Spinal cord (tissue), 10 donors: ENCODE measurements at places on chromosomes 13 and 19. TPM values are rescaled to one million over a fixed set of nuclear protein-coding genes. Genes with fewer than 3 reads are reported as not detected.

The F7 gene
- polyA plus RNA-seq = 2.8 TPM

The FGF21 gene
- not detected for polyA plus RNA-seq

The KIR3DL1 gene
- 0.16 TPM for polyA plus RNA-seq

The KLF12 gene
- 35.0 TPM for polyA plus RNA-seq

The TUBA3C gene
- not detected for polyA plus RNA-seq

DNA sequence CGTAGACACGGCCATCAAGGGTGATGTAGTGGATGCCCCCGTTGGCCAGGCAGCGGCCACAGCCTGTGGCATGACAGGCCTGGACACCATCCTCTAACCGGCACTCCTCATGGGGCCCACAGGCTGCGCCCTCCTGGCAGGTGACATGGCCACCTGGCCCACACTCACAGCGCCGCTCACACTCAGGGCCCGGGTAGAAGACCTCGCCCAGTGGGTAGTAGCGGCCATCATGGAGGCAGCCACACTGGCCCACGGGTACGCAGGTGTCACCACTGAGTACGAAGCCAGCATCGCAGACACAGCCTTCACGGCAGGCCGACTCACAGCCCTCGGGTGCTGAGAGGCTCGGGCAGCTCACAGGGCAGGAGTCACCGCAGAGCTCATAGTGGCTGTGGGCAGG is 27.2 kb upstream of the FBL start:
- DNase-seq = no peak

DNA sequence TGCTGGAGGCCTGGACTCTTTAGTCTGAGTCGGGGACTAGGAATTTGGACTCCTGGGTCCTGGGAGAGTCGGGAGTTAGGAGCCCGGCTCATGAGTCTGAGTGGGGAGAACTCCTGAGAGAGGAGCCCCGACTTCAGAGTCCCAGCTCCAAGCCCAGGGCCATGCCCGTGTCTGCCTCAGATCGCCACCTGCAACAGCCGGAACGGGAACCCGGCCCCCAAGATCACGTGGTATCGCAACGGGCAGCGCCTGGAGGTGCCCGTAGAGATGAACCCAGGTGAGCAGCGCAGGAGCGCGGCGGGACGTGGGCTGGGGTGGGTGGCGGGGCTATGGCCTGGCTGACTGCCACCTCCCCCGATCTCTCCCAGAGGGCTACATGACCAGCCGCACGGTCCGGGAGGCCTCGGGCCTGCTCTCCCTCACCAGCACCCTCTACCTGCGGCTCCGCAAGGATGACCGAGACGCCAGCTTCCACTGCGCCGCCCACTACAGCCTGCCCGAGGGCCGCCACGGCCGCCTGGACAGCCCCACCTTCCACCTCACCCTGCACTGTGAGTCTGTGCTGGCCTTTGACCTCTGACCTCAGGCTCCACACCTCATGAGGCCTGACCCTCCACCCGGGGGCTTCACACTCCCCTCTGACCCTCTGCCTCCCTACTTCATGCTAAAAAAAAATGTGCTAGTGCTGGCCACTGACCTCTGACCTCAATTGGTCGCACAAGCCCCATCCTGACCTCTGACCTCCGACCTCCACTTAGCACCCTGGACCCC is 4.4 kb downstream of the BCAM start:
- DNase-seq = no peak

DNA sequence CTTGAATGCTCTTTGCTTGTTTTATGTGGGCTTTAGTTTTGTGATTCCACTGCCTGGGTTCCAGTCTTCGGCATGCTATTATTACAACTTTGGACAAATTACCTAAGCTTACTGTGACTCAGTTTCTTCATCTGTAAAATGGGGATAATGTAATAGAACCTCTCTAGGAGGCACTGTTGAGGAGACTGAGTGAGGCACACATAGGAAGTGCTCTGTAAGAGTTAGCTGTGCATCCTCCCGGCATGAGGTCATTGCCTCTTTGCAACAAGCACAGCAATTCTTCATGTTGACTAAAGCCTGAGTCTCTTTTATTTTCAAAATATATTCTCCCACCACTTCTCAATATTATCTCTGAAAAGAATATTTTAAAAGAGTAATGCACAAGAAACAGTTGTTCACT is 227.4 kb downstream of the DLEU7 start:
- no peak for DNase-seq

DNA sequence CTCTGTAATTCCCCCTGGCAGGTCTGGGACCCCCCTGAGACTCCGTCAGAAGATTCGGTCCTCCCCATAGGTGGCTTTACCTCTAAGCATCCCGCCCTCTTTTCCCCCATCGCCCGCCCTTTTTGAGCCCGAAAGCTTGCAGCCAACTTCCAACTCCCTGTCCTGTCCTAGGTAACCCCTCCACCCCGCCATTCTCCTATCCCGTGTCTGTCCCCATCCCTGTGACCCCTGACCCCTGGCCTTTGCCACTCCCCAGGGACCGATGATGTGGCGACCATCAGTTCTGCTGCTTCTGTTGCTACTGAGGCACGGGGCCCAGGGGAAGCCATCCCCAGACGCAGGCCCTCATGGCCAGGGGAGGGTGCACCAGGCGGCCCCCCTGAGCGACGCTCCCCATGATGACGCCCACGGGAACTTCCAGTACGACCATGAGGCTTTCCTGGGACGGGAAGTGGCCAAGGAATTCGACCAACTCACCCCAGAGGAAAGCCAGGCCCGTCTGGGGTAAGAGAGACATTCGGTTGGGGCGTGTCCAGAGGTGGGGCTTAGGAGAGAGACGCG is 488 bp downstream of the RCN3 start:
- DNase-seq = no peak

- peak; percentile 44 for DNase-seq
These were observed 62.0 kb upstream of the C13orf46 start for GRCh38 chr13:114035583-114036531.

- DNase-seq = no peak
These were observed 15.9 kb downstream of the CYTH2 start for GRCh38 chr19:48484931-48485612.

DNA sequence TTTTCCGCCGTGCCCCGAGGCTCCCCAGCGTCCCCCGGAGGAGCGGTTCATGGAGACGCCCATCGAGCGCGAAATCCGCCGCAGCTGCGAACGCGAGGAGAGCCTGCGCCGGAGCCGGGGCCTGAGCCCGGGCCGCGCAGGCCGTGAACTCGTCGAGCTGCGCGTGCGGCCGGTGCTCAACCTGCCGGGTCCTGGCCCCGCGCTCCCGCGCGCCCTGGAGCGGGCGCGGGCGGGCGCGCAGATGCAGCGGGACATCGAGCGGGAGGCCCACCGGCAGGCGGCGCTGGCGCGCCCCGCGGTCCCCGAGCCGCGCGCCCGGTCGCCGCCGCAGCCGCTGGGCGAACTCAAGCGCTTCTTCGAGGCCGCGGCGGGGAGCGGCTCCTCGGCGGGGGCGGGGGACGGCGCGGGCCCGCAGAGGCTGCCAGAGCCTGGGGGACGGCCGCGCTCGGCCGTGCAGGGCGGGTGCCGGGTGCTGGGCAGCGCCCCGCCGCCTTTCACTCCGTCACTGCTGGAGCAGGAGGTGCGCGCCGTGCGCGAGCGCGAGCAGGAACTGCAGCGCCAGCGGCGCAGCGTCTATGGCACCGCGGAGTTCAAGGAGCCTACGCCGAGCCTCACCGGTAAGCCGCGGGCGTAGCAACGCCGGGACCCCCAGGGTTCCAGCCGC is 807 bp downstream of the MISP3 start:
- peak; percentile 87 for DNase-seq

DNA sequence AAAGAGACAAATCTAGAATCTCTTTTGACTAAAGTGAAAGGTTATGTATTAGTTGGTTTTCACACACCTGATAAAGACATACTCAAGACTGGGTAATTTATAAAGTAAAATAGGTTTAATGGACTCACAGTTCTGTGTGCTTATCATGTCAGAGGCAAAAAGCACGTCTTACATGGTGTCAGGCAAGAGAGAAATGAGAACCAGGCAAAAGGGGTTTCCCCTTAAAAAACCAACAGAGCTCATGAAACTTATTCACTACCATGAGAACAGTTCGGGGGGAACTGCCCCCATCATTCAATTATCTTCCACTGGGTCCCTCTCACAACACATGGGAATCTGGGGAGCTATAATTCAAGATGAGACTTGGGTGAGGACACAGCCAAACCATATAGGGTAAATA is 486.8 kb downstream of the DACH1 start:
- DNase-seq = no peak

- no peak for DNase-seq
These were observed 6.4 kb downstream of the ANGPTL4 start for GRCh38 chr19:8370176-8371010.

DNA sequence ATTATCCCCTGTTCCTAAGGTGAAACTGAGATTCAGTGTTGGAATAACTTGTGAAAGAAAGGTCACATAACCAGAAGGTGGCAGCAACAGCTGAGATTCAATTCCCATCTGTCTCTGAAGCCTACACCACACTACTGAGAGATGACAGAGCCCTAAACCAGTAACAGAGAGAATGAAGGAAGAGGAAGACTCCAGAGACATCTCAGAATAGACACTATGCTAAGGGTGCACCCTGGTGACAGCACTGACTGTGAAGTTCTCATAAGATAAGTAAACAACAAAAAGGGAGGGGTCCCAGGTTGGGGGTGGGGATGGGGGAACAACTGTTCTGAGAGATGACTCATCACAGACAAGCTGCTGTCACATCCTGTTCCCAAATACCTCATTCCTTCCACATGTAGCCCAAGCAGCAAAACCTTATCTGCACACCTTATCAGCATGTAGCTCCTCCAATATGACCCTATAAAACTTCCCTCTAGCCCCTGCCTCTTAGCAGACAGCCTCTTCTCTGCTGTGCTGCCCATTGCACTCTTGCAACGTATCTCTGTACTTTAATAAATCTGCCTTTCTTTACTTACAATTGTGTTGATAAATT is 46.5 kb downstream of the UTP14C start:
- DNase-seq = no peak

DNA sequence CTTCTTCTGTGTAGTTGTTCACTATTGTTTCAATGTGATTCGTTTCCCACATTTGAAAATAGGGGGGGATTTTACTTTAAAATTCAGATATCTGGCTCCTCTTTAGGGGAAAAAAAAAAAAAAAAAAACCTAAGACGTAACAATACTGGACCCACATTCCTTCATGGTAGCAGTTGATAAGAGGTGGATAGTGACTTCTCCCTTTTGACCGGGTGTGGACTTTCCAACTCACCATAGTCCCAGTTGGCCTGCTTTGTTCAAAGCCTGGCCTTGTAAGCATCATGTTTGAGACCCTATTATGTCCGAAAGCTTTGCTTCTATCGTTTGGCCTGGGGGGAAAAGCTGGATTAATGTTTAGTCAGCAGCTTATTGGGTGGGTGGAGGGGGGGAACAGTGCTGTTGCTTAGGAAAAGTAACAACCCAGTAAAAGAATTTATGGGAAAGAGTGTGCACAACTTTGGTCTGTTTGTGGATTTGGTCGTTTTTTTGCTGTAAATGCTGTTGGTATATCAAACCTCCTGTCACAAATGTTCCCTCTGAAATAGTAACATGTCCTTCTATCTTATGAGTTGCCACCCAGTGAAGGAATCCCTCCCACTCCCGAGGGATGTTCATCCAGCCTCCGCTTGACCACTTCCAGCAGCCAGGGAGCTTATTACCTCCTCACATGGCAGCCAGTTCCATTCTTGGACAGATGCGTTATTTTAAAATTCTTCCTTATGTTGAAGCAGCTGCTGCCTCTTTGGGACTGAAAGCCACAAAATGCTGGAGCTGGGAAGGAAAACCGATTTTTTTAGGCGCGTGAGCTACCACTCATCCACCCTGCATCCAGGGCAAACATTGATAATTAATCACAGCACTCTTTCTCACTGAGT is 10.4 kb downstream of the SAMD4B start:
- no peak for DNase-seq

- no peak for DNase-seq
These were observed 375.5 kb upstream of the KLHL1 start for GRCh38 chr13:70483599-70484276.

DNA sequence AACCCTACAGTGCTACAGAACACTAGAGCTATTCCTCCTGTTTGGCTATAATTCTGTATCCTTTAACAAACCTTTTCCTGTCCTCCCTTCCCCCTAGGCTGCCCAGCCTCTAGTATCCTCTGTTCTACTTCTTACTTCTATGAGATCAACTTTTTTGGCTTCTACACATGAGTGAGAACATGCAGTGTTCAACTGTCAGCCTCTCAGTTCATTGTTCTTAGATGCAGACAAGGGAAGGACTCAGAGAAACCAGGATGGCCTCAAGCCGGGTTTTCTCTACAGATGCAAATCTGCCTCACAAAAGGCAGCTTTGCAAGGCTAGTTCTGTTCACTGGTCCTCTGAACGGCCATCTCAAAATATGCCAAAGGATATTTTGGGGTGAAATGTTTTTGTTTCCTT is 18.4 kb downstream of the AMER2 start:
- DNase-seq = no peak

- no peak for DNase-seq
These were observed 1895.6 kb upstream of the PRR20A start for GRCh38 chr13:55245005-55245644.

- DNase-seq = no peak
These were observed 36.7 kb upstream of the STK24 start for GRCh38 chr13:98613591-98613990.

DNA sequence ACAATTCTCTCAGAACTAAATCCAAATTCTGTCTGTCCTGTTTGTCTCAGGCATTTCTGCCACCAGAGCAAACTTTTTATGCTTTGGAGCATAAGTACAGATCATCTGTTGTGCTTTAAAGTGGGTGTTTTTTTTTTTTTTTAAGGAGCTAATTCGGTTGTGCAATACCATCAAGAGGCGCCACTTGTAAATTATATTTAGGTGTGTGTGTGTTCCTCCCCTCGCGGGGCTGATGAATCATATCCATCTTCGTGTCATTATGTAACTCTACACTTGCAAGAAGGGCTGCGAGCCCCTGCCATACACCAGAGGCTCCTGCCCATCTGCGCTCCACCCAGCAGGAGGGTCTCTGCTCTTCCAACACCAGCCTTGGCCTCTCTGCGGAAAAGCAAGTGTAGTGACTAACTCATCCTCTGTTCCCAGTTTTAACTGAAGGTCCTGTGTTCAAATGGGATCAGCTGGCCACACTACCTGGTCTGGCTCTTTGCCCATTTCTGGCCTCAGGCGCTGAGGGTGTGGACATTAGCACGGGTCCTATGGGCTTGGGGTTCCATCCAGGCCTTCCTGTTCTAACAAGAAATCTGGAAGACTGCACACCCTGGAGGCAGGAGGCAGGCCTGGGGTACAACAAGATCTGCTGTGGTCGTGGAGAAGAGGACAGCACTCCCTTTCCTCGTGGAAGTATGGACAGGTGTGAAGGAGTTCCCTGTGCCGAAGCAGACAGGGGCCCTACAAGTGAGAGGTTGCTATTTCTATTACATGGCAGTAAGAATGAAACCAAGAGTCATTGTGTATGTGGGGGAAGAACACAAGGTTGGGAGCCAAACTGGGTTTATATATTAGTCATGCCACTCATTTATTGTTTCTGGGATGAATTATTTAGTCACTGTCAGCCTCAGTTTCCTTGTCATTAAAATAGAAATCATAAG is 96.1 kb upstream of the MBNL2 start:
- DNase-seq = no peak

DNA sequence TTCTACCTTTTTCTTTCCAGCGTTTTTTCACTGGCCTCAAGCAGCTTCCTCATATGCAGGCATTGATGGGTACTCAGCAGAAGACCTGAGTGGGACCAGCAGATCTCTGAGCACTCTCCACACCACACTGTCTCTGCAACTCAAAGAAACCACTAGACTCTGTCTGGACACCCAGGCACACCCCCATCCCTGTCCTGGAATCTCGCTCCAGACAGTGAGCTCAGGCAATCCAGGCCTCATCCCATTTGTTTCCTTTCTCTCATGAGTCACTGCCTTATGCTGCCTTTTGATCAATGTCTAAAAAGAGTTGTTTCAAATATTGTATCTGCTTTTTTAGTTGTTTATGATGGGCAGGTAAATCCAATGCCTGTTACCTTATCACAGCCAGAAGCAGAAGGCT is 19.7 kb upstream of the POP4 start:
- DNase-seq = no peak
